ENCODE measurements at places on chromosomes 2 and 18.
A peak's percentile ranks its signal among the peaks of the same experiment; 100 is the strongest.

GRCh38 chr2:1690056-1690775 lies 54.1 kb downstream of the PXDN start:
- DNase-seq: no peak

DNA sequence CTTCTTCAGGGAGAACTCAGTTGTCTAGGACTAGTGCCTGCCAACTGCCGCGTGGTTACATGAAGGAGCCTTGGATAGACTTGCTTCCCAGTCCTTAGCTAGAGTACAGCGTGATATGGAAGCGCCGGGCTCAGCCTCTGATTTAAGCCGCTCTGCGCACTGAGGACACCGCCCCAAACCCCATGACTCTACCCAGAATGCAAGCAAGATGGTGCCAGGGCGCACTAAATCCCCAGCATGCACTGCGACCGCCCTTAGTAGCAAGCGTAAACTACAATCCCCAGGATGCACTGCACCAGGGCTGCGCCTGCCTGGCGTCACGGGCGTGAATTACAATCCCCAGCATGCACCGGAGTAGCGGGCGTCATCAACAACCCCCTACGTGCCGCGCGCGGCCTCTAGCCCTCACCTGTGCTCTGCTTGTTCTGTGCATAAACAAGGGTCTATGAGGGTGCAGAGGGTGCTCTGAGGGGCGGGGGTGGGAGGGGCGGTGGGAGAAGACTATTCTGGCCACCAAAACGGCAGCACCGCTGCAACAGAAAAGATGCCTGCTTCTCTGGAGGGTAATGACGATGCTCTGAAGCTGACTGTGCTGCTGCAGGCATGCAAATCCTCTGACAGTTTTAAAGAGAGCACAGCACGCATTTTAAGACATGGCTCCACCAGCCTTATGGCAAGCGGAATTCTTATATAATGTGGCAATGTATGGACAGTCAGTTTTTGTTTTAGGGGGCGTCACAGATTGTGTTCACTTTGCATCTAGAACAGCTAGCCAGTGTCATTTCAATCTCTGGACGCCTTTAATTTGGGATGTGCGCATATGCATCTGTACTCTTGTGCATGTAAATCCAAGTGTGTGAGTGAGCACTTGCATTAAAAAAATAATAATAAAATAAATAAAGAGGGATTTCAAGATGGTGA lies 282.5 kb upstream of the MYT1L start:
- peak; percentile 96 for DNase-seq

GRCh38 chr2:24339856-24340262 lies 20.5 kb downstream of the ITSN2 start:
- DNase-seq: no peak

DNA sequence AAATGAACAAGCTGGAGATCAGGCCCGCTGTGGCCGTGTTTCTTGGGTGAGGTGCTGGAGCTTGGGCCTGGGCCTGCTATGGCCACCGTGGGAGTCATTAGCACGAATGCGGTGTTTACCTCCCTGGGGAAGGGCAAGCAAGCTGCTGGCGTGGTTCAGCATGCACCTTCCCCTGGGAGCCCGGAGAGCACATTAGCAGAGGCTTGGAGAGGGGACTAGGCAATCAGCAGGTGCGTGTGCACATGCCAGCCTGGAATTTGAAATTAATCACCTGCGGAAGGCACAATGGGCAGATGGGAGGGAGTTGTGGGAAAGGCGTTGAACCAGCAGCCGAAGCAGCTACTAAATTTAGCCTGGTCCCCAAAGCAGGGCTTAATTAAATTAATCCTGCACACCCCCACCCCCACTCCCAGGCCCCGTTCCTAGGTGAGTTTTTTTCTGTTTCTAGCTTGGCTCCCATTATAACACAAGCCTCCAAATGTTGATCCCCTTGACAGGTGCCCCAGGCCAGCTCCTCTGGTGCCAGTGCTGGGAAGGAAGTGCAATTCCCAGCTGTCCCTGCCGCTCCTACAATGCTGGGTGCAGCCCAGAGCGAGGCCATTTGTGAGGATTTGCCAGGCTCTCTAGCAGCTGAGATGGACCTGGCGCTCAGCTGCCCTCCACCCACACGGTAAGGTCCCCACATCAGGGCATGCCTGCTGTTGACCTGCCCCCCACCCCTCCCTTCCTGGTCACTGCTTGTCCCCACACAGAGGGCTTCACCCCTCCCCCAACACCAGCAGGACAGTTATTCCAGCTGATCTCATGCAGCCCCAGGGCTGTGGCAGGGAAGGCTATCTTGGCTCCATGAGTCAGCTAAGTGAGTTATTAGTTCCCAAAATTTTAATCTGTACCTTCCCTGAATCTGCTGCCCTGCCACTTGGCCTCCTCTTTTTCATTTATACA lies 115.0 kb downstream of the ZBTB7C start:
- peak; percentile 56 for DNase-seq

GRCh38 chr2:113041871-113042270 lies 10.8 kb downstream of the IL36B start:
- no peak for DNase-seq

- DNase-seq: no peak
These were observed 23.4 kb downstream of the DNAH6 start for GRCh38 chr2:84539729-84540128.

DNA sequence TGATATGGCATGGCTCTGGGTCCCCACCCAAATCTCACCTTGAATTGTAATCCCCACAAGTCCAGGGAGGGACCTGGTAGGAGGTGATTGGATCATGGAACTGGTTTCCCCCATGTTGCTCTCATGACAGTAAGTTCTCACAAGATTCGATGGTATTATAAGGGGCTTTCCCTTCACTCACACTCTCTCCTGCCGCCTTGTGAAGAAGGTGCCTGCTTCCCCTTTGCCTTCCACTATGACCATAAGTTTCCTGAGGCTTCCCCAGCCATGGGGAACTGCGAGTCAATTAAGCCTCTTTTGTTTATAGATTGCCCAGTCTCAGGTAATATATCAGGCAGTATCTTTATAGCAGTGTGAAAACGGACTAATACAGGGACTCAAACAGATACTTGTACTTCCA lies 50.4 kb upstream of the ZNF532 start:
- DNase-seq: no peak

- no peak for DNase-seq
These were observed 39.1 kb downstream of the MRPL35 start for GRCh38 chr2:86238354-86238753.

- DNase-seq: no peak
These were observed 48.8 kb upstream of the REL start for GRCh38 chr2:60832621-60833020.

DNA sequence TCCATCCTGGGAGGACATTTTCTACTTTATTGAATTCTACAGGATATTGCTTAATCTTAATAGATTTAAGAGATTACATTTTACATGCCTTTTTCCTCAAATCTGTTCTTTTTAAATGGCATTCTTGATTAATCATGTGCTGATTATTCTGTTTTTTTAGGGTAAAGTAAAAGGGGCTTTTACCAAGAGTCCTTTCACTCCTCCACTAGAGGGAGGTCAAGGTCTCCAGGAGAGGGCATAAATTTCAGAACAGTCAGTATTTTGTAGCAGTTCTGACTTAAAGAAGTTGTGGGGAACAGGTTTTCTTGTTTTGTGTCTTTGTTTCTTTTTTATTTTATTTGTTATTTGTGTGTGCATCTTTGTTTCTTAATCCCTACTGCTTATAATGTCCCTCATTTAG lies 25.4 kb downstream of the WDR75 start:
- no peak for DNase-seq

DNA sequence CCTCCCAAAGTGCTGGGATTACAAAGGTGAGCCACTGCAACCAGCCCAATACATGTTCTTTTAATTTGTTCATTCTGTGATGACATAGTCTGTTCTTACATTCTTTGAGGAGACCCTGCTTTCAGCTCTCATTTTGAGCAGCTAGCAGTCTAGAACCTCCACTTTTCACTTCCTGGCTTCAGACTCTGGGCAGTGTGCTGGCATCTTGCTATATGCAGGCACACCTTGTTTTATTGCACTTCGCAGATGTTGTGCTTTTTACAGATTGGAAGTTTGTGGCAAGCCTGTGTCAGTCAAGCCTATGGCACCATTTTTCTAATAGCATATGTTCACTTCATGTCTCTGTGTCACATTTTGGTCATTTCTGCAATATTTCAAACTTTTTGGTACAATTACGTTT lies 72.4 kb downstream of the PRKCE start:
- DNase-seq: no peak

DNA sequence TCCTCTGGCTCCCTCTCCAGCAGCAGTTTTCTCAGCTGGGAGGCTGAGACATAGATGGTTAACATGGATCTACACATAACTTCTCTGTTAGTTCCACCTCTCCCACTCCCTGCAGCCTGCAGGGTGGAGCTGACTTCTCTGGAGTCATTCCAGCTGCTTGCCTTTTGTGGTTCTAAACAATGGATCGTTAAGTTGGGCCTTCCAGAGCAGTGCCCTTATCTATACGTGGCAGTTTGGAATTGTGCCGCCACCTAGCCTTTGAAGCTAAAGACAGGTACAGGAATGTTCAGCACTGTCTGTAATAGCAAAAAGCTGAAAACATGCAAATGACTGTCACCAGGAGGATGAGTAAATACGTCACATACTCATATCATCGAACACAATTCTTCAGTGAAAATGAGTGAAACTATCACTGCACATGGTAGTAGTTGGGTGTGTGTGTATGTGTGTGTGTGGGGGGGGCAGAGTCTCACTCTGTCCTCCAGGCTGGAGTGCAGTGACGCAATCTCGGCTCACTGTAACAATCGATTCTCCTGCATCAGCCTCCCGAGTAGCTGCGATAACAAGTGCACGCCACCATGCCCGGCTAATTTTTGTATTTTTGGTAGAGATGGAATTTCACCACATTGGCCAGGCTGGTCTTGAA lies 50.3 kb downstream of the SH2D6 start:
- DNase-seq: no peak
